ENCODE measurements at places on chromosomes 7 and 10.

DNA sequence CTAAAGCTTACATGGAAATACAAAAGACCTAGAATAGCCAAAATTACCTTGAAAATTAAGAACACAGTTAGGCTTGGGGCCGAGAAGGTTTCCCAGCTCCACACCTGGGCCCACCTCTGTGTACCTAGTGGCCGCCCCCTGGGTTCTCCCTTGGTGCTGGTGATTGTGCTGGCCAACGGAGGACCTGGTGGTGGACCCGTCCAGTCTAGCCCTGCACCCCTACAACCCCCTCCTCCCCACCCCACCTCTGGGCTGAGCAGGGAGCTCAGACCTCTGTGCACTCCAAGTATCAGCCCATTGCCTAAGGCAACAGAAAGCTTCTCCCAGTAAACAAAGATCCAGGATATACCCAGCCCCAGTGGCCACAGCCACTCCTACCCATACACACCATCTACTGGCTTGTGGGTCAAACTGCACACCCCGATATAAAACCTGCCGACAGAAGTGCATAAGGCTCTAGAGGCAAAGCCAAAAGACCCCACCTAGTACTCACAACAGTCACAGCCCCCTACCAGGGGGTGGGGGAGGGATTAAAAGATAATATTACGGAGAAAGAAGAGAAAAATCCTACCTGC, 105.0 kb upstream of the DIP2C start:
- no peak for DNase-seq

GRCh38 chr7:54189330-54189729, 352.8 kb upstream of the VSTM2A start:
- DNase-seq, result no peak

GRCh38 chr10:90884431-90884830, 12.7 kb downstream of the RPP30 start:
- no peak for DNase-seq

- no peak for DNase-seq
Observed at GRCh38 chr10:88080213-88080612, 216.8 kb downstream of the PTEN start.

- DNase-seq, result no peak
Observed at GRCh38 chr7:107387573-107388219, 82.2 kb upstream of the GPR22 start.

GRCh38 chr10:75904499-75905283, 473.3 kb downstream of the LRMDA start:
- no peak for DNase-seq
